ENCODE measurements at places on chromosomes 2 and 18. TPM values are rescaled to one million over a fixed set of nuclear protein-coding genes. Genes with fewer than 3 reads are reported as not detected.

Gene CYP27C1
- total RNA-seq, result 2.7 TPM

Gene SLC4A3
- total RNA-seq, result 2.0 TPM

Gene UNC80
- total RNA-seq, result not detected

Gene CRYGD
- not detected for total RNA-seq

Gene SKOR2
- not detected for total RNA-seq

Gene ANKRD62
- total RNA-seq, result not detected

Gene CAVIN2
- total RNA-seq, result 35.7 TPM

Gene ELOA2
- total RNA-seq, result not detected

Gene MBD2
- 53.4 TPM for total RNA-seq

Gene FEV
- not detected for total RNA-seq

Gene ADNP2
- 12.1 TPM for total RNA-seq

Gene KIF5C
- 0.39 TPM for total RNA-seq

Gene NR4A2
- 2.0 TPM for total RNA-seq

Gene KIAA2012
- not detected for total RNA-seq

Gene IRS1
- total RNA-seq, result 15.2 TPM

Gene PLA2R1
- 2.4 TPM for total RNA-seq

Gene CDH20
- not detected for total RNA-seq

Gene STEAP3
- total RNA-seq, result 62.4 TPM

Gene TMEM178A
- total RNA-seq, result 0.29 TPM

Gene RAPH1
- 6.8 TPM for total RNA-seq

Gene SEMA4C
- 20.4 TPM for total RNA-seq

Gene CGREF1
- total RNA-seq, result 8.6 TPM

Gene RFX8
- not detected for total RNA-seq

Gene BOK
- total RNA-seq, result 33.3 TPM

Gene GALNT13
- 10.7 TPM for total RNA-seq

Gene ZNF521
- total RNA-seq, result not detected

Gene AGXT
- not detected for total RNA-seq

Gene ASAP2
- total RNA-seq, result 55.5 TPM

Gene SPATS2L
- 125 TPM for total RNA-seq

Gene GRHL1
- 0.85 TPM for total RNA-seq

Gene UGT1A5
- total RNA-seq, result not detected

Gene SMAD2
- total RNA-seq, result 62.5 TPM

Gene PPP1R1C
- 1.9 TPM for total RNA-seq

Gene NPC1
- 103 TPM for total RNA-seq

Gene IGFBP5
- 0.27 TPM for total RNA-seq

Gene LRRC30
- total RNA-seq, result not detected

Gene SGO2
- 13.4 TPM for total RNA-seq

Gene TRIM43
- total RNA-seq, result 0.13 TPM

Gene C2orf81
- total RNA-seq, result 2.7 TPM

Gene LCT
- total RNA-seq, result 0.03 TPM

Gene KRTCAP3
- total RNA-seq, result 0.39 TPM

Gene ZNF804A
- not detected for total RNA-seq

Measured in A549 treated with GW870086 at 1 μM for 4 hours (cell line).